ENCODE measurements at places on chromosomes 16 and 17.

DNA sequence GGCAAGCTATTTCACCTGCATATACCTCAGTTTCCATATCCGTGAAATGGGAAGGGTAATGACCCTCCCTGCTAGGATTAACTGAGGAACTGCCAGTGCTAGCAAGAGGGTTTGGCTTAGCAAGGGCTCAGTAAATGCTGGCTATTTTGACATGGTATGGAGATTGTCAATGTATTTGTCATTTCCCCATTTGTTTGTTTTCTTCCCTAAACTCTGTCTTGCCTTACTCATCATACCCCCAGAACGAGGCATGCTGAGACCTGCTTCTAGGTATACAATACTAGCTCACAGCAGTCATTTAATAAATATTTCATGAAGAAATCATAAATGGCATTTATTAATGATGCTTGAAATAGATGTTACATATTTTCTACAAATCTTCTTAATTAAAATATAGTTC lies 124.0 kb downstream of the DYNLRB2 start:
- DNase-seq, result no peak

DNA sequence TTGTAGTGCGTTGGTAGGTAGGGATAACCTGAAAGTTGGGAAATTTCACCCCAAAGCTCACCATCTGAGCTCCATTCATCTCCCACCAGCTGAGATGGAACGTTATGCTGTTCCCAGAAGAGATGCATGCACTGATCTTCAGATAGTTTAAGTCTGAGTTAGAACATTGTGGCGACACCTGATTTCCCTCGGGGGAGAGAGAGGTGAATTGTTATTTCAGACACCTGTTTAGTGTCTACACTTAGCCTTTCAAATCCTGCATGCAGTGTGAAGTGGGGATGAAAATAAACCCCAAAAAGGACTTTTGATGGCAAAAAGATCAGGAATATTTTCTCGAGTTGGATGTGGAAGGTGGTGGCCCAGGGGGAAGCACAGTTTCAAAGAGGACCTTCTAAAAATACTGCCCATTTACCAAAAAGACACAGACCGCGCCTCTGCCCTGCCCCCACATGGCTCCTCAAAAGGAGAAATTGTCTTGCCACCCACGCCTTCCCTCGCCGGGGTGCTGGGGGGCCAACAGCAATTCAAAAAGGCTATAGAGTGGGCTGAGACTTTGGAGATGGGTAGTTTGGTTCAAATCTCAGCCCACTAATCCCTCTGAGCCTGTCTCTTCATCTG lies 11.4 kb downstream of the CIITA start:
- no peak for DNase-seq

GRCh38 chr17:75088465-75089417 lies 987 bp downstream of the SLC16A5 start:
- peak; percentile 65 for DNase-seq

DNA sequence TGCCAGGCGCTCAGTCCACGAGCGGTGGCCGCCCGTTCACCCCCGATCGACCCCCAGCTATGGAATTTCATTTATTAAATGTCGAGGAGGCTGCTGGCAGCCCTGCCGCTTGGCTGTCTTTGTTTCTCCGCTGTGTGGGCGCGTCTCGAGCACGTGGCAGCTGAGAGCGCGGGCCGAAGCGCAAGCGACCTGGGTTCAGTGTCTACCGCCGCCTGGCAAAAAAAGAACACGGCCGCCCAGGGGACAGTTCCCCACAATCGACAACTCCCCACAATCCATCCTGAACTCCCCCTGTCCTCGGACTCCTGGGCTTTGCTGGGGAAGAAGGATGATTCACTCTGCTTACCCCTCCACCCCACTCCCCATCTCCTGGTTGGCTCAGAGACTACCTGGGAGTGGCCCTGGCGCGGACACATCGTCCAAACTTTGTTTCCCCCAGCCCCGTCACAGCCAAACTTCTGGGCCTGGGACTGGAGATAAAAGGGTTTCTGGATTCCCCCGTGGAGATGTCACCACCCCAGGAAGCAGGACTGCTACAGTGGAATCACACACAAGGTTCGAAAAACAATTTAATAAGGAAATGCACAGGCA lies 1.7 kb upstream of the ANKRD13B start:
- peak; percentile 44 for DNase-seq

- DNase-seq, result no peak
Observed at GRCh38 chr17:40190197-40191021, 13.1 kb downstream of the RAPGEFL1 start.

DNA sequence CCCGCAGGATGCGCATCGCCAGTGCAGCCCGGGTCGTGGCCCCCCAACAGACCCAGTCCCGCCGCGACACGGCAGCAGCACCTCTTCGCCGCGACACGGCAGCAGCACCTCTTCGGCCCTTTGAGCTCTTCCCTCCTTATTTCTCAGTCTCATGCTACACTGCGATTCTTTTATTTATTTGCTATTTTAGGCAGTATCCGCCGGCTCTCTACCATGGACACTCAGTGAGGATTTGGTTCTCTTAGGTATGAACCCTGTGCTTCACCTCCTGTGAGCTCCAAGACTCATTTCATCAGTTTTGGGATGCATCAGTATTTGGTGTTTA lies 8.3 kb upstream of the MAP2K3 start:
- no peak for DNase-seq

- DNase-seq, result peak; percentile 73
Observed at GRCh38 chr16:24610416-24610755, 71.0 kb downstream of the RBBP6 start.

All from AG20443 (cell line).